ENCODE measurements at places on chromosomes 5 and 9.

DNA sequence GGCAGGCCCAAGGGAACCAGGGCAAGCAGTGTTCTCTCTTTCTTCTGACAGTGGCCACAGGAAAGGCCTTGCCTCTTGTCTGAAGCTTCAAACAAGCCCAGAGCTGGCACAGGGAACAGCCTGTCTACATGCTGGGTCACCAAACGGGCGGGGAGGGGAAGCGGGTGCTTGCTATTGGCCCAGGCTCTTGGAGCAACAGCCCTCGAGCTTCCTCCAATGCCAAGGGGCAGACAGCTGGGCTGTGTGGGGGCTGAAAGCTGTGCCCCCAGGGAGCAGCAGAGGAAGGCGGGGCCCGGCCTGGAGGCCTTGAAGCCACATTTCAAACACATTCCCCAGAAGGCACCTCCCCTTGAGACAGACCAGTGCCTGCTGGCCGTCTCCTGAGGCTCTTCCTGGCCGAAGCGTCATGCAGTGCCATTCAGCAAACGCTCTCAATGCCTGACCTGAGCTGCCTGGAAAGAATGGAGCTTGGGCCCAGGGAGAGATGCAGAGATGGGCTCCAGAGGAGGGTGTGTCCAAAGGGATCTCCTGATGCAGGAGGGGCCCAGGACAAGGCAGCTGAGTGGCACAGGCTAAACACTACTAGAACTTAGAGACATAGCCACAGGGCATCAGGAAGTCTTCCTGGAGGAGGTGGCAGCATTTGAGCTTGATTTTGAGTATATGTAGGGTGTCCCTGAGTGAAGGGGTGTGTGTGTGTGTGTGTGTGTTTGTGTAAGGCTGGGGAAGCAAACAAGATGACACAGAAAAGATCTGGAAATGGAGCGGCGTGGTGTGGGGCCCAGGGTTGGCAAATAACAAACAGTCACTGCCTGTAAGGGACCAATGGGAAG lies 2.5 kb downstream of the FIBCD1 start:
- no peak for DNase-seq

DNA sequence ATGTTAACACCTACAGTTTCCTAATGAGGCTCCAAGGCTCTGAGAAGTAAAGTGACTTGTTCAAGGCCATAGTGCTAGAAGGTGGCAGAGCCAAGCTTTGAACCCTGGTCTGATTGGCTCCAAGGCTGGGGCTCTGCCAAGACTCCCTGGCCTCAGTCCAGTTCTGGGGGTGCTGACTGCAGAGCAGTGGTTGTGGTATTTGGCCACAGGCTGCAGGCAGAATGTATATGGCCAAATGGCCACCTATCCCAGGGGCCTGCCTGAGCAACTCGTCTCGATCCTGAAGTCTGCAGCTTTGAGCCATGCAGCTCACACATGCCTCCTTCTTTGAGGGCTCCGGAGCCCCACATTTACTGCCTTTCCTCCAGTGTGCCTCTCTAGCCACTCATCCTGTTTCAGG lies 9.7 kb upstream of the NEK6 start:
- no peak for DNase-seq

- no peak for DNase-seq
Measured at GRCh38 chr5:93058309-93058708, 522.7 kb downstream of the NR2F1-AS1 start.

GRCh38 chr5:160230686-160231527 lies 1.6 kb downstream of the FABP6 start:
- no peak for DNase-seq

DNA sequence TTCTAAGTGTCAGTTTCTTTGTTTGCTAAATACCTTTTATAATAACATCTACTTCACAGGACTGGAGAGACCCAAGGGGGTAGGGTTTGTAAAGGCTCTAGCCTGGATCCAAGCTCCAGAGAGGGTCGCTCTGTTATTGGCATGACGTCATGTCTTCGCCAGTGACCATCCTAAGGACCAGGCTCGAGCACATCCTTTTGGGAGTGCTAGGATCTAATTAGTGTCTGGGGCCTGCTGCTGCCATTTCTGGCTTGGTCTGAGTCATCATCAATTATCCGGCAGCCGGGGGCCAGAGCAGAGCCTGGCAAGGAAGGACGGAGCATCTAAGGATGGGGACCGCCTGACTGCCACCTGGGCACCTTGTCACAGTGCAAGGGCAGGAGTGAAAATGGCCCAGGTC lies 153.0 kb downstream of the NSG2 start:
- no peak for DNase-seq

- no peak for DNase-seq
Measured at GRCh38 chr5:36496471-36496870, 109.9 kb upstream of the SLC1A3 start.

- DNase-seq = no peak
Measured at GRCh38 chr9:77885104-77885672, 146.4 kb downstream of the GNAQ start.

DNA sequence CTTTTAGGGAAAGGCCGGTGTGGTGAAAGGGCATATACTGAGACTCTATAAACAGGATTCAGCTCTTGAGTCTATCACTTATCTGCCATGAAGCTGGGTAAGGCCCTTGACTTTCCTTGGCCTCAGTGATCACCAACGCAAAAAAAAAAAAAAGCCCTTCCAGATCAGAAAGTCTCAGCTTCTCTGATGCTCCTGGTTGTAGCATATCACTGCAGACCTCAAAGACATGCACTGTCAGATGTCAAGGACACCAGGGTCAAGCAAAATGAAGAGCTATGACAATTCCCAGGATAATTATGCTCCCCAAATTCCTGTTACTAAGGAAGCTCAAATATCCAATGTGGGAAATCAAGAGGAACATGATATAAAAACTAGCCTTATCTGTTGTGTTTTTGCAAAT lies 68.3 kb upstream of the IFNE start:
- DNase-seq = no peak

DNA sequence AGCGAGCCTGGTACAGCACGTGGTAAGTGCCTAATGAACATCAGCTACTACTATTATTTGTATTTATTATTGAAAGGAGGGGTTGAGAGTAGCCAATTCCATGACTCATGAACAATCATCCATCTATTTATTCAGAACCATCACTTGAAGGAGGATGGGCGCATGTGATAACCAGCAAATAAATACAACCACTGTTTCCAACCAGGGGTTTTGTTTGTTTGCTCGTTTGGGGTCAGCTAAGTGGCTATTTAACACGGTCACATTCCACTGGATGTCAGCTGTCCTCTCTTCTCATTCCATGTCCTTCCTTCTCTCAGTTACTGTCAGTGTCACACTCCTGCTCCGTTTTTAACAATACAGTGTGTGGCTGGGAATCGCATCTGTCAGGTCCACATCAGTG lies 8.6 kb downstream of the RAPGEF1 start:
- no peak for DNase-seq

DNA sequence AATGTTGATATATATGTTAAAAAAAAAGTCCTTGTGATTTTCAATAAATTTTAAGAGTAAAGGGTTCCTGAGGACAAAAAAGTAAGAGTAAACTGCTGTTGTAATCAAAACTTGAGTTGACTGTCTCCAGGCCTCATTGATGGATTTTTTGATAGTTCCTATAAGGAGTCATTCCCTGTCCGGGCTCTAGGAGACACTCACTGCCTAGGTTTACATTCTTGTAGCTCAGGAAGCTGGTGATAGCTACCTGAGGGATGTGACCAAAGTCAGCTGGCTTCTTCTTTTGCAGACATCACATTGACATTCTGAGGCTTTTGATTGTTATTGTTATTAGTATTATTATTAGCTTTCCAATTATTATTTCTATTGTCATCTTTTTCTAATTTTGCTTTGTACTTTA lies 116.5 kb upstream of the FBXL7 start:
- no peak for DNase-seq

DNA sequence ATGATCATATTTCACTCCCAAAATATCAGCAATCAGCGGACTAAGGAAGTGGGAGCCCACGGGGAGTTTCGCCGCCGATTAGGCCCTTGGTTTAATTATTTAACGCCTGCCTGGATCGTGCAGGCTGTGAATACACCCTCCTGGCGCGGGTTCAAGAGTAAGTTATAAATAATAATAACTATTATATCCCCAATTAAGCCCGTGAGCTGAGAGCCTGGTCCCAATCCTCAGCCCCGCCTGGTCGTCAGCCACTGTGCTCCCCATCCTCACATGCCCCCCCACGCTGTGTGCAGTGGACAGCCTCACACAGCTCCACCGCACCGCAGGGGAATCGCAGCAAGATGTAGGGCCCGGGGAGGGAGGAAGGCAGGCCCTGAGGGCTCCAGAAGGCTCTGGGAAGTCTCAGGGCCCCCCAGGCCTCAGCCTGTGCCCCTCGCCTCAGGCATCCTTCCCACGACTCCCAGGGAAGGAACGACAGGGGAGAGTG lies 10.8 kb upstream of the PRRX2 start:
- DNase-seq = no peak

DNA sequence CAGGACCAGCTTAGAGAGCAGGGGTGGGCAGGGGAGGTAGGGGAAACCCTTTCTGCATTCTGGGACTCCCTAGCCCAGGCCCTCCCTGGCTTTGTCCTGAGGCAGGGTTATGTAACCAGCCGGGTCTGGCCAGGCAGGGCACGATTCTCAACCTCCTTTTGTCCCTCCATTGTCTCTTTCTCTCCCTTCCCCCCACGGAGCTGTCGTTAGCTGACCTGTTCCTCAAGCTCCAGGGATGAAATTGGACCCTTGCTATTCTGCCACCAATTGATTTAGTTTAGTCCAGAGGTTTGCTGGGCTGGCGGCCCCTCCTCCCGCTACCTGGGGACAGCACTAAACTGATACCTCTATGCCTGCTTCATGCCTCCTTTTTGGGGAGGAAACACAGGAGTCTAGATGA lies 9.4 kb upstream of the NDST1 start:
- no peak for DNase-seq

DNA sequence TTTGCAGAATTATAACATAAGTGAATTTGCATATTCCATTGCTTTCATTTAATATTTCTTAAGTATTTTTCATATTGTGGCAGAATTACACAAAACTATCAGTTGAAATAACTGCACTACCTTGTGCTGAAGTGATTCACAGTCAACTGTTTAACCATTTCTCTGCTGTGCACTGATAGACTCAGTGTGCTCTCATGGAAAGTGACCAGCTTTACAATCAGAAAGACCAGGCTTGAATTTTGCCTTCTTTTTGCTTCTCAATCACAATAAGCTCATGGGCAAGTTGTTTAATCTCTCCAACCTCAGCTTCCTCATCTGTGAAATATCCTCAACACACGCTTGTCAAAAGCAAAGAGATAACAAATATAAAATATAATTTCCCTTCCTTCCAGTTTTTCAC lies 18.3 kb downstream of the CDK5RAP2 start:
- no peak for DNase-seq

GRCh38 chr5:177083357-177083756 lies 3.4 kb upstream of the FGFR4 start:
- no peak for DNase-seq

DNA sequence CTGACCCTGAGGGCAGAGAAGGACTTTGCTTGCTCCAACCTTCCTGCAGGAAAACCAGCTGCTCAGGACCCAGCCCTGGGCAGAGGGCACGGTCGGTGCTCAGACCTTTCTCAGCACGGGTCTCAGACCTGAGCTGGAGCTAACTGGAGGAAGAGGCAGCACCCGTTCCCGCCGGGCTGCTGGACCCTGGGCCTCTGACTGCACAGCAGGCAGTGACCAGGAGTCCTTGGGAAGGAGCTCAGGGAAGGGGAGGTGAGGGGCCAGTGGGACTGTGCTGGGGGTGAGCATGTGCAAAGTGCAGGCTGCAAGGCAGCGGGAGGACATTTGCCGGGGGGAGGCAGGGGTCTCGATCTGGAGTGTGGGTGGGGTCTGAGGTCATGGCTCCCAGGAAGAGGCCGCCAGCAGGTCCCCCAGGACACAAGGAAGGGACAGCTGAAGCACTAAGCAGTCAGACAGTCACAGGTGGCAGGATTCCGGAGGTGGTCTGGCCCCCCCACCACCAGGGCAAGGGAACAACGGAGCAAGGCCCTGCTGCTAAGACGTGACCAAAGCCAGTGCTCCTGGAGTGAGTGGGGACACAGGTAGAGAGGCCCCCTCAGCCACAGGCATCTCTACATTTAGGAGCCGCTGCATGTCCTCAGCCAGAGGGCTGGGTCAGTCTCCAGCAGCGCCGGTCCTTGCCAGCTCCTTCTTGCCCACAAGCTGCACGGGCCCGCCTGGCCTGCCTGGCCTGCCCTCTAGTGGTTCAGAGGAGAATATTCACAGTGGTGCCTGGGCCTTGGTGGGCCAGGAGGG lies 4.8 kb upstream of the DPM2 start:
- DNase-seq = no peak

GRCh38 chr5:92769978-92770377 lies 811.0 kb downstream of the NR2F1-AS1 start:
- no peak for DNase-seq

DNA sequence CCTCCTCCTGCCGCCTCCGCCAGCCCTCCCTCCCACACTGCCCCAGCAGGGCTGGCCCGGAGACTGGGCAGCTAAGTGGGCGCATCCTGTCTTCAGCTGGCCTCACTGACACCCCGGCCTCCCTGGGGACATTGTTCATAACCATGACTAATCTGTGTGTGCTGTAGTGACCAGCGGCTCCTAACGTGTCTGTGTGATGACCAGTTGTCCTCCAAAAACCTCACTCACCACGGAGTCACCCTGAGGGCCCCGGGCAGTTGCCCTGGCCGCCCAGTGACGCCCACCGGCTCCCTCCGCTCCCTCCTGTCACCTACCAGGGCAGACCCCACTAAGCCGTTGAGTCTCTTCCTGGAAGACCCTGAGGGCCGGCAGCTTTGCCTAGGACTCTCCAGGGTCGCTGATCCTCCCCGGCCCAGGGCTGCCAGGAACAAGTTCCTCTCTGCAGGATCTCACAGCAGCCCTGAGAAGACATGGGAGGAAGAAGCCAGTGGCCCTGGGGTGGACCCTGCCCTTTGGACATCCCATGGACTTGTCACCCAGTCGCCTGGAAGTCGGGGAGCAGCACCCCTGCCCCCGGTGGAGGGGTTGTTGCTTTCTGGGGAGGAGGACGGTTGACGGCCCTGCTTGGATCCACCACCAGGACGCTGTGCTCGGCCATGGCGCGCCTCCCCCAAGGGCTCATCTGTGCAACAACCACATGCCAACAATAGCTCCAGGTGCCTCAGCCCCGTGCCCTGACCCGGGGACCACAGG lies 110.2 kb upstream of the LMX1B start:
- DNase-seq = no peak

DNA sequence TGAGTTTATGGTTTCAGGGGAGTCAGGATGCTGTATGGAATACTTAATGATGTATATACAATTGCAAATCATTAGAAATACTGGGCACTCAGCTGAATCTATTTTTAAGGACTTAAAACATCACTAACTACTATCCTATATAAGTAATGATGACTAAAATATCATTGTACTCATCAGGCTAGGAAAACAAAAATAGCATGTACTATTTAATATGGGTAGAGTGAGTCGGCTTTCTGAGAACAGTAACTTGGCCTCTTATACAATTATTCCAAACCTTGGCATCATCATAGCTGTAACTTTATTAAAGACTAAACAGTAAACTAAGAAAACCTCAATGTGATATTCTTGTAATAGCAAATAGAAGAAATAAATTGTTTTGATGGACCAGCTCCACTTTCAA lies 94.5 kb downstream of the PJA2 start:
- no peak for DNase-seq

Data from T-cell (primary cell).